ENCODE measurements at places on chromosomes 13 and 19.

DNA sequence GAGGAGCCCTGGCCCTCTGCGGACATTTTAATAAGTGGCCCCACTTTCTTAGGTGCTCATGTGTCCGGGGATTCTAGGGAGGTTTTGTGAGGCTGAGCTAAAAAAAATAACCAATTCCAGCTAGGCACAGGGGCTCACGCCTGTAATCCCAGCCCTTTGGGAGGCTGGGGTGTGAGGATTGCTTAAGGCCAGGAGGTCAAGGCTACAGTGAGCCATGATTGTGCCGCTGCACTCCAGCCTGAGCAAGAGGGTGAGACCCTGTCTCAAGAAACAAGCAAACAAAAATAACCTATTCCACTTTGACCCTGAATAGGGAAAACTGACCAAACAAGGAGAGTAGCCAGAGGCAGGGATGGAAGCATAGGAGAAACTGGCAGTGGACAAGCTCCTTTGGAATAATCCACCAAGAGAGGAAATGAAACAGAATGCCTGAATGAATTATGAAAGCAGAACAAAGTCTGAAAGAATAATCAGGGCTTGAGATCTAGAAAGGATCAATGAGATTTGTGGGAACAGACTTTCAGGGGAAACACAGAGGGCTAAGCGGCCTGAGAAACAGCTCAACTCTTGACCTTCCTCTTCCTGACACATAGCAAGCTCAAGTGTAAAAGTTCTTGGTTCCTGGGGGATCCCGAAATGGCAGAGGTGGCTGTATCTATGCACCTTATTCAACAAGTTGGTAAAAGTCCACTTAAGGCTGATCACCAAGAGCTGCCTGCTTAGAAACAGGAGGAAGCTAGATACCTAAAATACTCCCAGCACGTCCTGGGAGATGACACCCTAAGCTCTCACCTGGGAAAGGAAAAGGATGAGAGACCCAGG, 30.1 kb upstream of the FFAR2 start:
- DNase-seq: no peak

DNA sequence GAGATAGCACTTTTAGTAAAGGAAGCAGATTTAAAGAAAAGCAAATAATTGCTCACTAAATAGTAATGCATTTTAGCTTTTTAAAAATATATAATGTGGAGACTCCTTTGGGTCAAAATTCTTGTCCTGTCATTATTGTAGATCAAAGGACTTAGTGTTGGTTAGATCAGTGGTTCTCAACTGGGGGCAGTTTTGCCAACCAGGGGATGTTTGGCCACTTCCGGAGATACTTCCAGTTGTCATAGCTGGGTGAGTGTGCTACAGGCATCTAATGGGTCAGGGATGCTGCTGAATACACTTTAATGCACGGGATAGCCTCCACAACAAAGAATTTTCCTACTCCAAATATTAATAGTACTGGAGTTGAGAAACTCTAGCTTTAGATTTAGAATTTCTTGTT, 126.8 kb downstream of the LMO7 start:
- no peak for DNase-seq

DNA sequence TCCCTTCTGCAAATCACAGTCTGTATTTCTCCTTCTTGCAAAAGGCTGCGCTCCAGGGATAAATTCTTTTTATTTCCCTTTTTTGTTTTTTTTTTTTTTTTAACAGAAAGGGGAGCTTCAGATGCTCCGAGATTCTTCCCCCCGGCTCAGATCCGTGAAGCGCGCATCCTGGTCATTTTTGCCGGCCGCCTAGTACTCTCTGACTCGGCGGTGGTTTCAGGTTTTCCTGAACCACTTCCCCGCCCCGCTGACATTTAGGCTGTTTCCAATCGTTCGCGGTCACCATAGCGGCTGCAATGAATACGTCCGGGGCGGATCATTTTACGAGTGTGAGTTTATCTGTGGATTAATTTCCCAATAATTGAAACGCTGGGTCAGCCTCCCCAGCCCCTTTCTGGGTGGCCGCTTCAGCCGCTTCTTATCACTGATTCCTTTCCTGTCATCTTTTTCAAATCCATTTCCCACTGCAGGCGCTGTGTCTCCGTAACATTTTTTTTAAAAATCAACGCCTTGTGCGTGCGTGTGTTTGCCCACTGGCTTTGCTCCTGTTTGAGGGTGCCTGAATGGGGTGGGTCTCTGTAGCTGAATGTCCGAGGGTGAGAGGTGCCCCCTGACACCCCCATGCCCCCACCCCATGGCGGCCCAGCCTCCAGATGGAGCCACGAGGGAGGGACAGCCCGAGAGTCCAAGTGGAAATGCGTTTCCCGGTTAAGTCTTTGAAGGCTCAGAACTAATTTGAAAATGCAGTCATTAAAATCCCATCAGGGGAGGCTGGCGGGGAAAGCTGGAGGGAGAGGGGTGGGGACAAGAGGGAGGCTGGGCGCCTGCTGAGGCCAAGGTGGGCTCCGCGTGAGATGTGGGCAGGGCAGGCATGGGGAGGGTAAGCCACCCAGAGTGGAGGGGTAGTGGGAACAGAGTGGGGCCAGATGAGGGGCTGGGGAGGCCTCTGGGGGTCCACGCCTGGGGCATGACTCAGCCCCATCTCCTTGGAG, 10.6 kb downstream of the ONECUT3 start:
- DNase-seq: no peak

GRCh38 chr13:78047151-78047550, 128.5 kb upstream of the EDNRB start:
- no peak for DNase-seq

- DNase-seq: no peak
Observed at GRCh38 chr19:45900738-45901431, 1.5 kb downstream of the MYPOP start.

DNA sequence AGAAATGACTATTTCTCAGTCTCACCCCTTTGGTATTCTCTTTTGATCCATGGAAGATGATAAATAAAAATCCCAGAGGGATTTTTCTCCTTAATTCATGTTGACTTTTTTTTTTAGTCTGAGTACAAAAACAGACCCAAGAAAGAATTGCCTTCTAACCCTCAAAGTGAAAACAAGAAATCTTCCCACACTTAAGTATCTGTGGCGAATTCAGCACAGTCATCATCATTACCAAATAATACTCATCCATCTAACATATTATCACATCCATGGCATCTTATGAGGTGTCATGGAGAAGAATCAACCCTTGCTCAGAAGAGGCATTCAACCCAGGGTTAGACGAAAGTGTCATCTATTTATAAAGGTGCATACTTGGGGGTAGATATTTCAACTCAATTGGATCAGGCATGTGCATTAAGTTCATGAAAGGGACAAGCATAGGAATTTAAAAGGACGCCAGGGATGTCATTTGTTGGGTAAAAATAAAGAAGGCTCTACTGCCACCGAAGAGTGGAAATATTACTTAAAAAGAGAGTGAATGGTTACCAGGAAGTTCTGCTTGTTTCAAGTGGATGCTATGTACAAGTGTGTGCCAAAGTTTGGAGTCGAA, 101.9 kb downstream of the FLT1 start:
- no peak for DNase-seq

DNA sequence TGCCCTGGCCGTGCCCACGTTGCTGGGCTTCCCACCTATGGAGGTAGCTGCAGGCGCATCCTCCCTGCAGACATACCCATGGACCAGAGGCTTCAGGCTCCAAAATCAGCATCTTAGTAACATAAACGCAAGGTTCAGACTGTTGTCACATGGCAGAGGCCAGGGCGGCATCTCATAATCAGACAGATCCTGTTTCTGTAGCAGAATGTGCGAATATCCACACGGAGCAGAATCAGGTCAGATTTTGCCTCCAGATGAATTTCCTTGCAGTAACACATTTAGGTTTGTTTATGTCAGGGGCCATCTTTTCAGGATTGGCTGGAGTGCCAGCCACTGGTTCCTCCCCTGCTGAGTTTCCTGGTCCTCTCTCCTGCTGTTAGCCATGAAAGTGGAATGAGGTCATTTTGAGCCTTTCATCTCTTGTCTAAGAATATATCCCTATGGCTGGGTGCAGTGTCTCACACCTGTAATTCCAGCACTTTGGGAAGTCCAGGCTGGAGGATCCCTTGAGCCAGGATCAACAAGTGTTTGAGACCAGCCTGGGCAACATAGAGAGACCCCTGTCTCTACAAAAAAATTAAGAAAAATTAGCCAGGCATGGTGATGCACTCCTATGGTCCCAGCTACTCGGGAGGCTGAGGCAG, 20.5 kb downstream of the SMARCA4 start:
- DNase-seq: no peak

DNA sequence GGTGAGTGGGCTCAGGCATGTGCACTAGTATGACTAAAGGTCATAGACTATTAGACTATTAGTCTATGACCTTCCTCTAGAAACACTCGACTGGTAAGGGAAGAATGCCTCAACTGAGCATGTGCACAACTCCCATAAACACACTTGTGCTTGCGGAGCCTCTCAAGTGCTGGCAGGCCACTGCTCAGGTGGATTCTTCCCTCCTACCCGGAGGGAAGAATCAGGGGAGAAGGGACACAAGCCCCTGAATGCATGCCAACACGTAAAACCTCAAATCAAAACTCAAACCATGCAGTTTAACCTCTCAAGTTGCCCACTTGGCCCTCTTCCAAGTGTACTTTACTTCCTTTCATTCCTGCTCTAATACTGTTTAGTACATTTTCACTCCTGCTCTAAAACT, 287.6 kb upstream of the SGCG start:
- no peak for DNase-seq

GRCh38 chr19:54459282-54460229, 4.0 kb downstream of the LENG9 start:
- DNase-seq: no peak

GRCh38 chr13:72781451-72782439, at the start of the genes DIS3 and PIBF1:
DIS3 (minus strand) TSS chr13:72781900; CDS start chr13:72781832, 68 bp downstream.
PIBF1 (plus strand) TSS chr13:72782133; CDS start chr13:72783470, 1,337 bp downstream.
- DNase-seq: peak; percentile 75

- DNase-seq: no peak
Observed at GRCh38 chr19:22354665-22355064, 67.5 kb downstream of the ZNF98 start.

DNA sequence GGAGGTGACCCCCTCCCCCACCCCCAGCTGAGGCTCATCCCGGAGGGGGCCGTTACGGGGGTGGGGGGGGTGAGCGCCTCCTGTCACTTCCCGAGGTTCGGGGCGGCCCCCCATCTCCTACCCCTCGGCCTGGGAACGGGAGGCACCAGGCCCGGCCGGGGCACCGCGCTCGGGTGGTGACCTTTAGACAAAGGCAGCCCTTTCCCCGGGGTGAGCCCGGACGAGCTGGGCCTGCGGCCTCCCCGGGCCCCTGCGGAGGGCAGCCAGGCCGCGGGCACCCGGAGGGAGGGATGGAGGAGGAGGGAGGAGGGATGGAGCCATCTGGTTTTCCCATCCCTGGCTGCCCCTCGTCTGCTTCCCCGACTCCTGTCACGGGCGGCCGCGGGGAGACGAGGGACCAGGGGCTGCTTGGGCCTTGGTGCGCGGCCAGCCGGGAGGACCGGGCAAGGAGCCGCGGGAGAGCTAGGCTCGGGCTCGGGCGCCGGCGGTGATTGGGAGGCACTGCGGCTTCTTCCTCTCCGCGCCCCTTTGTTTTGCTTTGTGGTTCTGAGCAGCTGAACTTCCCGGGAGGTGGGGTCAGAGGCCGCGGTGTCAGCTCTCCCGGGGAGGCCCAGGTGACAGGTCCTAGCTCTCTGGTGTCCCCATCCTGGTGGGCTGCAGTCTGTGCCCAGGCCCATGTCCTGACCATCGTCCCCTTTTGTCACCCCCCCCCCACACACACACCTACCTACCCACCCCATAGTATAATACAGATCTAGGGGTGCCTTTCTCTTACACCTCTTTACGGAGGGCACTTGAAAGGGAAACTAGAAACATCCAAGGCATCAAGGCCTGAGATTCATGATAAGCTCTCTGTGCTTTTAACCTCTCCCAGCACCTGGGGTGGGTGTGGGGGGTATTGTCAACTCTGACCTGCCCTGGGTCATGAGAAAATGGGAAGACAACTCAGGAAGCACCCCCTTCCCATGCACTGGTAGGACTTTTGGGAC, 1.3 kb downstream of the BICRA start:
- DNase-seq: no peak

DNA sequence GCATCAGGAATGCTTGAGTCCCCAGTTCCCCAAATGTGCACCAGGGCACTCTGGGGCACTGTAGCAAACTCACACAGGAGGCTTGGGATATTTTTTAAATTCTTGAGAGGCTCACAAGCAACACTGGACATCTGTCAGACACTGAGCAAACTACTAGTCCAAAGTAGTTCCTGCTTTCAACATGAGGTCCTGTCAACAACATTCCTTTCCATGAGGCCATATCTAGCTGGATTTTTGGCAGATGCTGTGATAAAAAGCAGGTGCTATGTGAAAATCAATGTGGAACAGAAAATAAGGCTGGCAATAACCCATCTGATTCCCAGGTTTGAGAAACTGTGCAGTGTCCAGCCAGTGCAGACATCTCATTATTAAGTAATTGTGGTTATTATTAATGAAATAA, 50.5 kb downstream of the STARD13 start:
- DNase-seq: no peak

GRCh38 chr13:107836685-107837084, 378.7 kb downstream of the LIG4 start:
- no peak for DNase-seq

DNA sequence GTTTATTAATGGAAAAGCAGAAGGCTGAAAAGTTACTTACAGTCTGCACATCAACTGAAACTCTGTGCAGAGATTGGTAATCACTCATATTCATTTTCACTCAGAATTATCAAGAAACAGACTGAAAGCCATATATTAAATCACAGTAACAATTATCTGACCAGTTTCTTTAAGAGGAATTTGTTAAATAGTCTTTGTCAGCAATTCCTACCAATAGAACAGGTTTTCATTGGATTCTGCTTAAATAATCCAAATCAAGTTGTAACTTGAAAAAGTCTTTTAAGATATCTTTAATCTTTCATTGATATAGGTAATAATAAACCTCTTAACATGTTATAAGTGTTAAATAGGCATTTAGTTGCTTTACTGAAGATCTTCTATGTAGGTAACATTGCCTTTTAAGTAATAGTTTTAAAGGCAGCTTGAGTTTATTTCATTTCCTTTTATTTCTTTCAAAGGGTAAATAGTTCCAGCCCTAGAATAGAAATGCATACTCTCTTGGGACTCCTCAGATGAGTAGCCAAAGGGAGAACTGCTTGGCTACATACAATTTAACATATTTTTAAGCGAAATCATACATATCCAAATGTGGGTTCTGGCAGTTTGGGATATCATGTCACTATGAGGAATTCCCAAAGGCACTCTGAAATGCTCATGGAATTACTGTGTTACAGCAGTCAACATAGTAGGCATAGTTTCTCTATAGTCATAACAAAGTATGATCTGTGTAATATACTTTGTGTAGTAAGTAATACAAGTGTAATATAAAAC, 326.0 kb upstream of the SPRY2 start:
- no peak for DNase-seq

- no peak for DNase-seq
Observed at GRCh38 chr19:27660428-27660827, 1552.5 kb downstream of the UQCRFS1 start.

GRCh38 chr13:101955764-101956163, 446.1 kb downstream of the FGF14 start:
- no peak for DNase-seq

GRCh38 chr19:16612636-16613035, 15.4 kb downstream of the MED26 start:
- DNase-seq: no peak

GRCh38 chr19:6738787-6739389, 592 bp upstream of the TRIP10 start:
- no peak for DNase-seq

GRCh38 chr19:2394442-2395292, 32.7 kb downstream of the TIMM13 start:
- no peak for DNase-seq

GRCh38 chr13:31890946-31891345, 140.6 kb upstream of the FRY start:
- no peak for DNase-seq

GRCh38 chr19:43455321-43456113, 9.9 kb downstream of the LYPD3 start:
- DNase-seq: no peak

All from GM19239 (cell line).